Sigmoid colon (tissue), 7 donors: ENCODE measurements at places on chromosomes 2 and 18. TPM values are rescaled to one million over a fixed set of nuclear protein-coding genes. Genes with fewer than 3 reads are reported as not detected.
A peak's percentile ranks its signal among the peaks of the same experiment; 100 is the strongest.

Gene KIAA2012
- total RNA-seq = 0.16 TPM

Gene MAL
- total RNA-seq = 7.6 TPM

- DNase-seq = peak; percentile 69
- H3K4me1 ChIP-seq = peaks cover 10% of the 10 kb centered on the region
- H3K27me3 ChIP-seq = peaks cover 38% of the 10 kb centered on the region
- H3K4me3 ChIP-seq = no peak overlapping the region
- no peaks in the 10 kb centered on the region for H3K36me3 ChIP-seq
These were observed 6.5 kb upstream of the KCNG2 start for GRCh38 chr18:79790996-79791972.

Gene CCDC150
- 1.3 TPM for total RNA-seq

Gene CDCA7
- total RNA-seq = 0.33 TPM

- no peak overlapping the region for H3K4me3 ChIP-seq
- no peak for DNase-seq
- no peak overlapping the region for H3K27ac ChIP-seq
- no peaks in the 10 kb centered on the region for H3K27me3 ChIP-seq
- H3K4me1 ChIP-seq = no peaks in the 10 kb centered on the region
These were observed 39.1 kb downstream of the PPIG start for GRCh38 chr2:169623235-169623634.

GRCh38 chr2:6341588-6342129, 524.0 kb downstream of the CMPK2 start:
- no peak overlapping the region for H3K27ac ChIP-seq
- H3K36me3 ChIP-seq = no peaks in the 10 kb centered on the region
- H3K27me3 ChIP-seq = no peaks in the 10 kb centered on the region
- no peak overlapping the region for H3K4me3 ChIP-seq
- no peak for DNase-seq

DNA sequence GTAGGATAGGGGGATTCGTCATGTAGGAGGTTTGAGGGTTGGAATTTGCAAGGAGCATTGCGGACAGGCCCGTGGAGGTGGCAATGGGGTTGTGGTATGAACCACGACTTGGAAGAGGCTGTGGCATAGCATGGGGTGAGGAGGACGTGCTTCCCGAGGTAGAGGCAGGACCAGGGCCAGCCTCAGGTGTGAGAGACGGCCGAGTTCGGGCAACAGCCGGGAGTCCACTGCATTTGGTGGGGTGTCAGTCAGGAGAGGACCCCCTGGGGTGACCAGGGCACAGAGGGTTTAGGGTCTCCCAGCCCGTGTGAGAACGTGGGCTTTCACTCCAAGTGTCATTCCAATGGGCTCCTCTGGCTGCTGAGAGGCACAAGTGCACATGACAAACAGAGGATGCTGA, 339.0 kb downstream of the EIPR1 start:
- no peaks in the 10 kb centered on the region for H3K36me3 ChIP-seq
- no peaks in the 10 kb centered on the region for H3K27me3 ChIP-seq
- no peak overlapping the region for H3K27ac ChIP-seq
- no peak for DNase-seq
- H3K4me1 ChIP-seq = peaks cover 8% of the 10 kb centered on the region

GRCh38 chr2:217049956-217050355, 190.1 kb upstream of the TNP1 start:
- DNase-seq = no peak
- H3K4me1 ChIP-seq = no peaks in the 10 kb centered on the region
- H3K36me3 ChIP-seq = no peaks in the 10 kb centered on the region
- no peak overlapping the region for H3K4me3 ChIP-seq
- no peak overlapping the region for H3K27ac ChIP-seq

Gene TCF23
- not detected for total RNA-seq

DNA sequence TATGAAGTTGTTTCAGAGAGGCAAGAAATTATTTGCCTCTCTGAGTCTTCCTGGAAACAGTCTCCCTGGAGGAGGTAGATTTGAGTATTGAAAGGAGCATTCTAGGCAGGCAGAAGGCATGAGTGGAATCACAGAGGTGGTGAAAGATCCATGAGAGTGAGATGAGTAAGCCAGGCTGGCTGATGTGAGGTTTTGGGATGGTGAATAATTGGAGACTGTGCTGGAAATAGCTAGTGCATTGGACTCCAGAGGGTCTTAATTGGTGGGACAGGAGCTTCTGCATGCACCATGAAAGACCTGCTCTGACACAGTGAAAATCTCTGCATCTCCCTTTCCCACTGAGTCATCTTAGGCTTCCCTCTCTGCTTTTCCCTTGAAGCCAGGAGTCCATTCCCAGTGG, 46.3 kb downstream of the CDC42EP3 start:
- H3K27ac ChIP-seq = peak overlapping the region; percentile 67
- H3K4me3 ChIP-seq = no peak overlapping the region
- no peaks in the 10 kb centered on the region for H3K4me1 ChIP-seq
- no peaks in the 10 kb centered on the region for H3K36me3 ChIP-seq
- no peak for DNase-seq
- no peaks in the 10 kb centered on the region for H3K27me3 ChIP-seq

GRCh38 chr2:124959581-124959980, 934.5 kb downstream of the CNTNAP5 start:
- no peak overlapping the region for H3K4me3 ChIP-seq
- H3K36me3 ChIP-seq = no peaks in the 10 kb centered on the region
- H3K27ac ChIP-seq = no peak overlapping the region
- no peaks in the 10 kb centered on the region for H3K27me3 ChIP-seq
- no peaks in the 10 kb centered on the region for H3K4me1 ChIP-seq

DNA sequence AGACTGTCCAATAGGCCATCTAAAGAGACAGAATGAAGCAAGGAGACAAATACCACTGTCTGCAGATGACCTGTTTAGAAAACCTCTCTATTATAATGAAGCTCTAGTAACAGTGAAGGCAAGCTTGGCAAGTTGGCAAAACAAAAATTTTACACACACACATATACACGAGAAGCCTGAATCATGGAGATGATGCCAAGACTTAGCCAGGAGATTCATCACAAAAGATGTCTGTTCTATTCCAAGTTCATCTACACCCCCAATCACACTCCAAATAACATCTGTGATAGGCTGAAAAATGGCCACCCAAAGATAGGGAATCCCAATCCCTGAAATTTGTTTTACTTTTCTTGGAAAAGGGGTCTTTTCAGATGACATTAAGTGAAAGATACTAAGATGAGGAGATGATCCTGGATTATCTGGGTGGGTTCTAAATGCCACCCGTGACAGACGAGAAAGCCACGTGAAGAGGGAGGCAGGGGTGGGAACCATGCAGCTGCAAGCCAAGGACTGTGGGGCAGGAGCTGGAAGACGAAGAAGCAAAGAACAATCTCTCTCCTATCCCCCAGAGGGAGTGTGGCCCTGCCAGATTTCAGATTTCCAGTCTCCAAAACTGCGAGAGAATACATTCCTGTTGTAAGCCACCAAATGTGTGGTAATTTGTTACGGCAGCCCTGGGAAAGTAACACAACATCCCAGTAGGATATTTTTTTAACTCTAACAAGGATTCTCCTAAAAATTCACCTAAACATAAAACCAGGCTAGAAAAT, 20.0 kb downstream of the HDLBP start:
- no peaks in the 10 kb centered on the region for H3K36me3 ChIP-seq
- H3K4me3 ChIP-seq = no peak overlapping the region
- H3K27ac ChIP-seq = no peak overlapping the region
- H3K4me1 ChIP-seq = no peaks in the 10 kb centered on the region
- no peak for DNase-seq

Gene ENOSF1
- 37.5 TPM for total RNA-seq

Gene LRRC30
- total RNA-seq = not detected

DNA sequence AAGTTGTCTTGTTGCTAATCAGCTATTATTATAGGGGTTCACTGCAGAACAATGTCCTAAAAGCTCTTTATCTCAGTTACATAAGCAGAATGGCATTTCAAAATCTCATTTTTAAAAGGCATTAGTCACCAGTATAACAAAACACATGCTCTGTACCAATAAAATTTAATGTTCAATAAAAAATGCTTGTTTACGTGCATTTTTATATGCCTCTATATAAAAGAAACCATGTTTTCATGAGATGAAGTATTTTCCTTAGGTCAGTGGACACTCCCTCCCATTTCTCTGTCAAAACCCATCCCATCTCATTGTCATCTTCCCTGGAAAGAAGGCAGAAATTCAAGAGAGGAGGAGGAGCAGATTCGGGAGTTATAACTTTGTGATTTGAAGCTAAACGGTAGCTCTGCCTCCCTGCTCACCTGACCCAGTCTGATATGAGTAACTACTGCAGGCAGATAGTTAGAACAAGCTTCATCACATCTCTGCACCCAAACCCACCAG, 231.9 kb upstream of the SIX2 start:
- H3K27me3 ChIP-seq = no peaks in the 10 kb centered on the region
- H3K4me1 ChIP-seq = peaks cover 12% of the 10 kb centered on the region
- no peak for DNase-seq
- H3K27ac ChIP-seq = no peak overlapping the region

- no peaks in the 10 kb centered on the region for H3K36me3 ChIP-seq
- no peak overlapping the region for H3K4me3 ChIP-seq
- H3K4me1 ChIP-seq = no peaks in the 10 kb centered on the region
- H3K27ac ChIP-seq = no peak overlapping the region
- no peak for DNase-seq
- H3K27me3 ChIP-seq = no peaks in the 10 kb centered on the region
These were observed 13.2 kb upstream of the RAPGEF4 start for GRCh38 chr2:172722481-172722880.

Gene SULT1C2
- not detected for total RNA-seq

DNA sequence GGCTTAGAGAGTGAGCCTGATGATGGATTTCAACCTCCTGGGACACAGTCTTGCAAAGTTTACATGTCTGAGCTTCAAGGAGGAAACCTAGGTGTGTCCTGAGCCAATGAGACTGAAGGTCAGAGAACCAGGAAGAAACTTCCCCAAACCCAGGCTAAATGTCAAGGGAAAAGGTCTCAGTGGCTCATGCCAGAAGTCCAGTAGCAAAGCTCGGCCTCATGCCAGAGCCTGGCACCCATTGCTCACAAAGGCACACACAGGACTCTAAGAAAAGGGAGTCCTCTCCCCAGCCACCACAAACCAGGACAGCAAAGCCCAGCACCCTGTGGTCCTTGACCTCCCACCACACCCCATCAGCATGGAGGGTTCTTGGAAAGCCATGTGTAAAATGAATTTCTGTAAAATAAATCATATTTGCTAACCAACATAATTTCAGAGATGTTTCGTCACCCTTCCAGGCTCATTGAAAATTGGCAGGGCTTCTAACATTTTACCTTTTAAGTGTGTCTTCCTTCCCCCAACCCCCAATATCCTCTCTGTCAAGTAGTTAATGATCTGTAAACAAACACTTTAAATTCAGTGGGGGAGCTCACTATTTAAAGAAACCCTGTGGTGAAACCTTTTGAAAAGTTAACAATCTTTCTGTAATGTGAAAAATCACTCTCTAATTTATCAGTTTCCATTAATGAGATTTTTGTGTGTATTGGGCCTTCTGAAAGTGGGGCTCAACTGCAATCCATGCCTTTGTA, 77.1 kb downstream of the BCL11A start:
- H3K27ac ChIP-seq = no peak overlapping the region
- no peak for DNase-seq
- no peaks in the 10 kb centered on the region for H3K27me3 ChIP-seq

DNA sequence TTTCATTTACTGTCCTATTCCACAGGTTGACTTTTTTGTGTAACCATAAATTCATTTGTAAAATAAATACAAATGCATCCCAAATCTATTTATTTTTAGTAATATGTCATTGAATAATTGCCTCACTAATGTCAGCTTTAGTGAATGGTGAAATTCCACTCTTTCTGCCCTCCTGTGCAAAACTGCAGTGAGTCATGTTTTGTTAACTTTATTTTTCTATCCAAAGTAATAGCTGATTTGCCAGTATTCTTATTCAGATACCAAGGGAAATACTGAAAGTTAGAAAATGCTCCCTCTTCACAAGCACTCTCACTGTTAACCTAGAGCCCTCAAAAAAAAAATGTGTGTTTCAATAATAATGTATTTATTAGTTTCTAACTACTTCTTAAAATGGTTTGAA, 322.8 kb downstream of the RIT2 start:
- no peak overlapping the region for H3K27ac ChIP-seq
- no peak for DNase-seq
- H3K27me3 ChIP-seq = no peaks in the 10 kb centered on the region
- H3K4me3 ChIP-seq = no peak overlapping the region

Gene SLC23A3
- 0.36 TPM for total RNA-seq

GRCh38 chr18:44811572-44812125, 131.0 kb downstream of the SETBP1 start:
- no peak overlapping the region for H3K4me3 ChIP-seq
- H3K4me1 ChIP-seq = no peaks in the 10 kb centered on the region
- DNase-seq = no peak

- DNase-seq = no peak
- H3K4me3 ChIP-seq = no peak overlapping the region
- H3K27me3 ChIP-seq = no peaks in the 10 kb centered on the region
- no peaks in the 10 kb centered on the region for H3K4me1 ChIP-seq
These were observed 148.5 kb downstream of the MYT1L start for GRCh38 chr2:2182551-2183071.

Gene C2orf15
- total RNA-seq = not detected

GRCh38 chr2:232444409-232445148, 11.4 kb upstream of the ALPI start:
- no peaks in the 10 kb centered on the region for H3K36me3 ChIP-seq
- H3K27ac ChIP-seq = no peak overlapping the region
- no peaks in the 10 kb centered on the region for H3K27me3 ChIP-seq
- no peak for DNase-seq

Gene IL36A
- not detected for total RNA-seq

DNA sequence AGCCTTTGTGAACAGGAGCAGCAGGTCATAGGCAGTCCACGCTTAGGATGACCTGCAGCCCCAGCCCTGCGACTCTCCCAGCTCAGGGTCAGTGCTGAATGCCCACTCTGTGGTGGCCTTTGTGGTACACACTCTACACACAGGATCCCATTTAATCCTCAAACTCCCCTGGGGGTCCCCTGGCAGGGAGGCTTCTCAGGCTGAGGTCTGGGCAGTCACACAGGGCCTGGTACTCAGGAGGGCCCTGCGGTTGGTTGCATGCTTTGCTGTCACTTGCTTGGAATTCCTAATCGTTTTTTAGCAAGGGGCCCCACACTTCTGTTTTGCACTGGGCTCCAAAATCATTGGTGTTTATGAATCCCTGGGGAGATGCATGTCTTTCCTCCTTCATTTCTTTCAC, 113.0 kb downstream of the EML6 start:
- no peaks in the 10 kb centered on the region for H3K4me1 ChIP-seq
- H3K4me3 ChIP-seq = no peak overlapping the region
- H3K27ac ChIP-seq = no peak overlapping the region
- DNase-seq = no peak
- H3K36me3 ChIP-seq = no peaks in the 10 kb centered on the region

DNA sequence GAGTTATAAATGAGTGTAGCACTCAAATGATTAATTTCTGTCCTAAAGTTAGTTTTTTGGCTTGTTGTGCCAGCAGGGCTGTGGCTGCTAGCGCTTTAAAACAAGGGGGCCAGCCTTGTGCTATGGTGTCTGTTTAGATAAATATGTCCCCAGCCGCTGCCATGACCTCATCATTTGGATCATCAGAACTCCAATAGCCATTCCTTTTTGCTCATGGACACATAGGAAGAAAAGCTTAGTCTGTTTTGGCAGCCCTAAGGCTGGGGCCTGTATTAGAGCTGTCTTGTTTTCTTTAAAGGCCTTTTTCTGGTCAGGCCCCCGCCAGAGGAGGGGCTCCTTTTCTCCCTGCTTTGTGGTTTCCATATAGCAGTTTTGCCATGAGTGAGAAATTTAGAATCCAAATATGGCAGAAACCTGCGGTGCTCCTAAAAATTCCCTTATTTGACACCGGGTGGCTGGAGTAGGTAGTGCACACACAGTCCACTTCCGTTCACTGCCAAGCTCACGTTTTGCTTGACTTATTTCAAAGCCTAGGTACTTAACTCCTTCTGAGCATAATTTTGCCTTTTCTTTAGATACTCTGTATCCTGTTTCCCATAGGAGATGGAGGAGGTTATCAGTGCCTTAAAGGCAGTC, 60.4 kb upstream of the SLC35G4 start:
- H3K27me3 ChIP-seq = no peaks in the 10 kb centered on the region
- H3K36me3 ChIP-seq = no peaks in the 10 kb centered on the region
- H3K4me3 ChIP-seq = no peak overlapping the region
- DNase-seq = no peak
- no peaks in the 10 kb centered on the region for H3K4me1 ChIP-seq
